Stimulated activated CD8-positive, alpha-beta memory T cell treated with anti-CD3 and anti-CD28 coated beads, Interleukin-4, amount 100 ng/mL, for 4 hours (primary cell): ENCODE measurements at places on chromosomes 13 and 19.

GRCh38 chr19:12794971-12795381 is 3.7 kb downstream of the JUNB start:
- no peak for DNase-seq

DNA sequence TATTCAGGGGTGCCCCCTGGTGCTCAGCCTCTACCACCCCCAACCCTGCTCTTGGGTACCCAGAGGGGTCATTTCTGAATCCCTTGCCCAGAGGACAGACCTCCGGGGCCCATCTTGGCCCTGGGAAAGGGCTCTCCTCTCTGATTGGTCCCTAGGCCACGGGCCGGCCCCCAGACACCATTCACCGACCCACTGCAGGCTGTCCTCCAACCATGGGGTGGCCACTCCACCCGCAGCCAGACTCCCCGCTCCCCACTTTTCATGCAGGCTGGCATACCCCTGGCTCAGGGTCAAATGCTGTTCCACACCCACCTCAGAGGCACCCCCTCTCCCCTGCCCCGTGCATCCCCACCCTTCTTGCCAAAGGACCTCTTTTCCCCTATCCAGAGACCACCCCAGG is 14.8 kb downstream of the SMIM24 start:
- no peak for DNase-seq

DNA sequence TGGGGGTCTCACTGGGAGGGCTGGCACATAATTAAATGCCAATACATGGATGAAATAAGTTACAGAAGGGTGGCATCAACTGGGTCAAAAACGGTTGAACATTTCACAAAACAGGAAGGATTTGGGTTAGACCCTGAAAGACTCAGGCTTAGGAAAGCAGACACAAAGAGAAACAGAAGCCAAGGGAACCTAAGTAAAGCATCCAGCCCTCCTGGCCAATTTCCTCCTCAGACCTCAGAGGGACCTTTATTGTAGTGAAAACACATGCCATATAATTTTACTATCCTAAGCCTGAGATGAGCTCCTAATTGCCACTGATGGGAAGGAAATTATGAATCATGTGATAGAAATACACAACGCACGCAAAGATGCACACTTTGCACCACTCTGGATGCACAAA is 12.1 kb upstream of the CEACAM3 start:
- DNase-seq = no peak

GRCh38 chr13:51552027-51552426 is 32.2 kb upstream of the WDFY2 start:
- DNase-seq = no peak

DNA sequence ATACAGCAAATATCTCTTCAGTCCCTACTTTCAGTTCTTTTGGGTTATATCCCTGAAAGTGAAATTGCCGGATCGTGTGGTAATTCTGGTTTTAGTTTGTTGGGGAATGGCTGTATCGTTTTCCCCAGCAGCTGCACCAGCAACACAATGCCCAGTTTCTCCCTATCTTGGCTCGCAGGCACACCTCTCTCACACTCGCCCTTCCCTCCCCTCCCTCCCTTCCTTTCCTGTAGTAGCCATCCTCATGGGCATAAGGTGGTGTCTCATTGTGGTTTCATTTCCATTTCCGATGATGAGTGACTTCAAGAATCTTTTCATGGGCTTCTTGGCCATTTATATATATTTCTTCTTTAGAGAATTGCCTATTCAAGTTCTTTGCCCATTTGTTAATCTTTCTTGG is 8.6 kb upstream of the GPR18 start:
- DNase-seq = no peak

- DNase-seq = no peak
These were observed 136.0 kb downstream of the DCLK1 start for GRCh38 chr13:35995136-35995535.

GRCh38 chr13:111909501-111909900 is 157.4 kb upstream of the SOX1 start:
- no peak for DNase-seq

- DNase-seq = no peak
These were observed 2.0 kb downstream of the RAB8A start for GRCh38 chr19:16113727-16114126.

DNA sequence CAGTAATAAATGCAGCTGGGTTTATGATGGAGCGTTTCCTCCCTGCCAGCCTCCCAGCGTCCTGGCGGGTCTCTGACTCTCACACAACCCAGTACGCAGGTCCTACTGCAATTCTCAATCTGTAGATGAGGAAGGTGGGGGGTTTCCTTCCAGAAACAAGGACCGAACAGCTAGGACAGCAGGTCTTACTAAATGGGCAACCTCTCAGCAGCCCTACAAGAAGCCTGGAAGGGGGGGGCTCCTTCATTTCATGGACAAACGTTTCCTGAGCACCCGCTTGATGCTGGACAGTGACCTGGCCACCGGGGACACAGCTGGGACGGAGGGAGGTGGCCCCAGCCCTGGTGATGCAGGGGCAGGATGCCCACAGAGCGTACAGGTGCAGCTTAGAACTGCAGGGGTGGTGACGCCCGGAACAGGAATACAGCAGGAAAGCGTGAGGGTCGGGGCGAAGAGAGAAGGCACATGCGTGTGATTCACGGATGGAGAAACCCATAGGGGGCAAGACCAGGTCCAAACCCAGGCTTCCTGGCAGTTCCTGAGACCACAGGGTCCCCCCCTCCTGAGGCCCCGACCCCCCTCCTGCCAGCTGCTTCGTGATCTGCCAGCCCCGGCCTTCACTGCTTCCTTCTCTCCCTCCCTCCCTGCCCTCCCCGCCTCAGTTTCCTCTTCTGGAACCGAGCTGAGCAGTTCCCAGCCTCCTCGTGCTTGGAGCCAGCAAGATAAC is 732 bp upstream of the C2CD4C start:
- DNase-seq = no peak

DNA sequence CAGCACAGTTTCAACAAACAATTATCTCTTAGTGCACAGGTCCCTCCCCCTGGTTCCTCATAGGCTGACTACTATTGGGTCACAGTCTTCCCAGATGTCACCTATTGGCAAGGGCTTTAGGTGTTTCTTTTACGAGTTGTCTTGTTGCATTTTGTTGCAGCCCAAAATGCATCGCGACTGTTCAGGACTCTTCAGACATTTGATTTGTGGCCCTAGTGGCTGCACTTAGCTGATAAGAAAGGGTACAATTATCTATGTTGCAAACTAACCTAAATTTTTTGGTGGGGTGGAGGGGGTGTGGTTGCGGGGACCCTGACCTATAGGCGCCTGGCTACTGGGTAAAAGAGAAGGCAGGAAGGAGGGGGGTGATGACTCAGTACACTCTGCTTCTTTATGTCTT is 29.1 kb upstream of the ZNF714 start:
- DNase-seq = no peak

DNA sequence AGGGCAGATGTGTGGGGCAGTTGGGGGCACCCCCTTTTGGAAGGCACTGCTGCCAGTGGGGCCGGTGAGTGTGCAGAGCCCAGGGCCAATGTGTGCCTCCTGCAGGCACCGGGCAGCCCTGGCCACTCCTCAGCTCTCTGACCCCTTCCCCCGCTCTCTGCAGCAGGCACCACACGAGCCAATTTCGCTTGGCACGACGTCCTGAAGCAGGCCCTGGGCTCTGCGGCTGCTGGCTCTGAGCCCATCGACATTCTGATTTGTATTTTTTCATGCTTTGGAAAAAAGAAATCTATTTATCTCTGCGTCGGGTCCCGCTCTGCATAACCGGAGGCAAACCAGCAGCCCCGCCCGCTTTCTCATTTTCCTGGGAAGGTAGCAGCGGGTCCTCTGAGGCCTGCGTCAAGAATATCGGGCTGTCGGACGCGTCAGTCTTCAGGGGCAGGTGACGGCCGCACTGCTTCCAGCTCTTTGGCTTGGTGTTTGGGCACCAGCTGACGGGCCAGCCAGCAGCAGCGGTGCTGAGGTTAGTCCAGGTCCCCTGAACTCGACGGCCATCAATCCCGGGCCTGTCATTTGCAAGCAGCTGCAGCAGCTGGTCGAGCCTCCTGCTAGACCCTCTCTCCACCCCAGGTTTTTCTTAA is 134.3 kb downstream of the KDM4B start:
- no peak for DNase-seq

DNA sequence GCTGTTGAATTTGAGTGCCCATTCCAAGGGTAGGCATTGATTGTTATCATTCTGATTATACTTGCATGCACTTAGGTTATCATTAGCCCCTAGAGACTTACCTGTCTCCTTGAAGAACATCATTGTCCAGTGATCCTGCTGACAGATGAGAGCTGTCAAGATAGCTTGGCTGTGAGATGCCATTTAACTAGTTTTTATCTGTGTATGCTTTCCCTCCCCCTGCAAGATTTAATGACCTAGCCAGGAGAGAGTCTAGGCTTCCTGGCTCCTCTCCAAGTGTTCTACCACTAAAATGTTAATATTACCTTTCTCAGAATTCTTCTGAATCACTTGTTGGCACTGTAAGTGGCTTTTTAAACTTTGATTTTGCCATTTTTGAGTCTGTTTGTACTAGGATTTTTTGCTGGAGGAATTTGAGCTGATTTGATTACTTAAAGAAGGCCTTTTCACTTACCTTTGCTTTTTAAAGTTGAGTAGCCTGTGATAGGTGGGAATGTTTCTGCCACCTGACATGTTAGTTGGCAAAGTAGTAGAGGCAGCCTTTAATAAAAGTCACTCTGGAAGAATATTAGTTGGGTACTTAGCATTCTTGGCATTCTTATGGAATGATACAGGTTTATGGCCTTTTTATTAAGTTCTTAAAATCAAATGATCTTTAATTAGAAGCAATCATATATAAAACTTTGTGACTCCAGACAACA is 41.1 kb downstream of the ARHGAP35 start:
- no peak for DNase-seq

GRCh38 chr13:33671560-33671959 is 146.4 kb upstream of the RFC3 start:
- no peak for DNase-seq

DNA sequence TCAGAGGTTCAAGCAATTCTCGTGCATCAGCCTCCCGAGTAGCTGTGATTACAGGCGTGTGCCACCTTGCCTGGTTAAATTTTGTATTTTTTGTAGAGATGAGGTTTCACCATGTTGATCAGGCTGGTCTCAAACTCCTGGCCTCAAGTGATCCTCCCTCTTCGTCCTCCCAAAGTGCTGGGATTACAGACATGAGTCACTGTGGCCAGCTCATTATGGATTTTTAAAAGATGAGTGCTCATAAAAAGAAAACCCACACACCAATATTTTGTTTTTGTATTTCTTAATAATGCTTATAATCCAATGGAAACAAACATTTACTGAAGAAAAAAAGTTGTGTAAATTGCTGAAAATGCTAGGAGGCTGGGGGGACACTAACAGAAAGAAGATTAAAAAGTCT is 5.0 kb upstream of the MICU2 start:
- no peak for DNase-seq

GRCh38 chr19:34666958-34667265 is 10.0 kb downstream of the SCGB2B2 start:
- DNase-seq = no peak

DNA sequence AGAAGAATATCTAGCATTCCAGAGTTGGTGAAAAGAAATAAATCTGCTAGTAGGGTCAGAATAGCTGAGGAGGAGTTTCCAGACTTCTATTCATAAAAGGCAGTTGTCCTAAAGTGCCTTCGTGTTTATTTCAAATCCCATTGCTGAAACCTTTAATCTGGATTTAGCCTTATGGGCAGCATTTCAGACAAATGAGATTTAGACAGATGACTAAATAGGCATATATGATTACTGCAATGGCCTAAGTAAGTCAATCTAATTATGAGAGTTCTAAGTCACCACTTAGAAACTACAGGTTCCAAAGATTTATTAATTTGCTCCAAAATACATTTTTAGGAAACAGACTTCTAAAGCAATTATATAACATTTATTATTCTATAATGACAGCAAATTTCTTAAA is 368.7 kb downstream of the LIG4 start:
- no peak for DNase-seq

GRCh38 chr19:55386493-55386971 is 800 bp downstream of the RPL28 start:
- DNase-seq = no peak

- DNase-seq = no peak
These were observed 115.6 kb downstream of the SLC7A1 start for GRCh38 chr13:29479716-29480492.

DNA sequence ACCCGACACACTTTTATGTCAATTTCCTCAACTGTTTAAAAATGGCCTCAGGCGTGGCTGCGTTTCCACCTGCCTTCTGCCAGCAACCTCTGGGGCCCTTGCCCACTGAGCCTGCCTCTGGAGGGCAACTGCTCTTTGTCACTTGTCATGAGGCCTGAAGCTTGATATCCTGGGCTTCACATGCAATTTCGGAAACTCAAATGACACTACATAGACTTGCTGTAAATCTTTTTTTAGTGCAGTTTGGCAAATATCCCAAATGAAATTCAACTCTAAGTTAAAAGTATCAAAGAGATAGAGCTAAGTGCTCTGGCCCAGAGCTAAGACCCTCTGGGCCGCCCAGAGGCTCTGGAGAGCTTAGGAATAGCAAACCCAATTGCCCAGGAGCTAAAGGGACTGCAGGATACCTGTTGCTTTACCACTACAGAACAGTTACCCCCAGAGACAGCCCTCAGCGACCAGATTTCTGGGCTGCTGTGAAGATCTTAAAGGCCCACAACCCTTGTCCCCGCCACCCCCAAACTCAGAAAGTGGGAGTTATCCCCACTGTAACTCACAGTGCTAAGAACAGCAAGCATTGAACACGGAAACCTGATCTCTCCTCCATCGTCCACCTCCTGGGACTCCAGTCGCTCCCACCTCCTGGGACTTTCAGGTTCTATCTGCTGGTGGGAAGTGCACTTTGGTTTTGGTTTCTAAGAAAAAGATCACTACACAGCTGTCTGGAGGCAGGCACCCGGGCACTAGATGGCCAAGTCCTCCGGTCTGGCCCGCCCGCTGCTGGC is 19.4 kb downstream of the GJA3 start:
- no peak for DNase-seq

GRCh38 chr13:59607780-59608233 is 555.9 kb downstream of the DIAPH3 start:
- DNase-seq = no peak

DNA sequence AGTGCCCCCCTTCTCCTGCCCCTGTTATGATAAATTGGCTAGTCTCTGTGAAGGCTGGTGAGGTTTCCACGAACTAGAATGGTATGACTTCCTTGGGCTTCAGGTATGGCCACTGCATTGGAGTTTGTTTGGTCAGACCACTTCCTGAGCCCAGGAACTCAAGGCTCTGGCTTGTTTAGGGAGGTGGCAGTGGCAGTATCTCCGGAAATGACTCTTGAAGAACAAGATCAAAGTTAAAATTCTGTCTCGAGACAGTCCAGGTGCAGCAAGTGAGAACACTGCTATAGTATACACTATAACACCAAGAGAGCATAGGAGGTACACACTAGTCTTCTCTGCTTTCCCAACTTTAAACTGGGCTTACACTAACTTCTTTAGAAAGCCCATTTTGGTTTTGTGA is 309.1 kb downstream of the KLF12 start:
- DNase-seq = no peak

DNA sequence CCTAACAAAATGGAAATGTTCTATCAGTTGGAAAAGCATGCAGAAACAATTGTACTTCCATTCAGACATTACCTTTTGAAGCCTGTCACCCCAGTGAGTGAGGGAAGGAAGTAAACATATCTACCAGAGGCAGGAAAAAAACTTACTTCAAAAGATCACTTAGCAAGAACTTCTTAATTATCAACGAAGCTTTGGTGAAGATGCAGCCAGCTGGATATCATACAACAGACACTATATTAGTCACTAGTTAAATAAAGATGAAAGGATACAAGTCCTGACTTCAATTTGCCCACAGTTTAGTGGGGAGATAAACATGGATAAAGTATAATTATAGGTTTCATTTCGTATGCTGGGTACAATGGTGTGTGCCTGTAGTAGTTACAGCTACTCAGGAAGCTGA is 148.8 kb downstream of the TNFRSF19 start:
- no peak for DNase-seq
